EH (cell line): ENCODE measurements at places on chromosomes 13 and 19.

DNA sequence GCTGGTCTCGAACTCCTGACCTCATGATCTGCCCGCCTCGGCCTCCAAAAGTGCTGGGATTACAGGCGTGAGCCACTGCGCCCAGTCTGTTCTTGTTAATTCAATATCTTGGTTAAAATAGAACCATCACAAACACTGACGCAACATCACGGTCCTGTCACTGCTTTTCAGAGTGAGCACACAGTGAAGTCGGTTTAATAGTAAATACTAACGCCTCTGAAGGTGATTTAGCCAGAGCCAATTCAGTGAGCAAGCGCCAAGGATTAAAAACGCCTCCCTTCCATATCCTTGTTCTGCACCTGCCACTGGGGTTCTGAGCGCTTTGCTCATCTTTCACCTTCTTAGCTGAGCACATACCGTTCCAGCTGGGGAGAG lies 30.3 kb downstream of the LAMP1 start:
- DNase-seq, result no peak

- DNase-seq, result peak; percentile 39
Measured at GRCh38 chr19:1453525-1454364, 3.8 kb downstream of the APC2 start.

DNA sequence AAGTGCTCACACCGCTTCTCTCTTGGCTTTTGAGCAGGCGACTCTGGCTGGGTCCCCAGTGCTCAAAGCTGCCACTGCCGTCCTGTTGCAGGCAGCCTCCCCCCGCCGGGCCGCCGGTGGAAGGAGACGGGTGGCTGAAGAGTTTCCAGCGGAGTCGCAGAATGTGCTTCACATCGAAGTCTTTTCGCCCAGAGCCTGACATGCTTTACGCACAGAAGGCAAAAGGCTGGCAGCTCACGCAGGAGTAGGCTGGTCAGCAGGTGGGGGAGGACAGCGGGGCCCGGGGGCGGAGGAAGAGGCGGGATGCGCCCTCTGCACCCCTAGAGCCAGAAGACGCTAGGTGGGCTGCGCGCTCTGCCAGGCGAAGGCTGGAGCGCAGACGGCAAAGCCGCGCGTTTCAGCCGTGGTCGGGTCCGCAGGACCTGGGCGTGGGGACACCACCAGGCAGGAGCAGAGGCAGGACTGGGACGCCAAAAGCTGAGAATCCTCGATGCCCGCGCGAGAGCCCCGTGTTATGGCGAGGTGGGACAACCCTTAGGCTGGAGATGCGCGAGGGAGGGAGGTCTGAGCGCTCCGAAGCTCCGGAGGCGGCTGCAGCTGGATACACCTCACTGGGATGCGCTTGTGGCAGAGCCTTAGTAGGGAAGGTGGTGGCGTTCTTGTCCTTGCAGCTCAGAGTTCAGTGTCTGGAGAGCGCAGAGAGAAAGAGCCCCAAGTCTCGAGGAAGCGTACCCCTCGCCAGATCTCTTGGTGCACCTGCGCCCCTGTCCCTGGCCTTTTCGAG lies at the start of gene ATXN8OS:
Gene ATXN8OS, plus strand, starts transcription at position 329 of the 784 bp plus-strand sequence.
- DNase-seq, result no peak

GRCh38 chr19:6126335-6126974 lies 9.0 kb upstream of the ACSBG2 start:
- DNase-seq, result peak; percentile 73

GRCh38 chr19:461721-462551 lies 1.1 kb upstream of the SHC2 start:
- no peak for DNase-seq

DNA sequence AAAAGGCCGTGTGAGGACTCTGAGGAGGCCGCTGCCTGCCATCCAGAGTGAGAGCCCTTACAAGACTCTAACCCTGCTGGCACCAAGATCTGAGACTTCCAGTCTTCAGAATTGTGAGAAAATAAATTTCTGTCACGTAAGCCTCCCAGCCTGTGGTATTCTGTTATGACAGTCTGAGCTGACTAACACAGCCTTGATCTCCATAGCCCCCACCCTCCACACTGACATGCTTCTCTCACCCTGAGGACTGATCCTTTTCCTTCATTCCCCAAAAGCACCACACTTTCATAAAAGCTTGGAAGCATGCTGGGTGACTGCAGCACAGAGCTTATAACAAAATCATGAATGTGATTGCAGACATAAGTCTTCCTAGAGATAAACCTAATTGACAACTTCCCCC lies 1059.8 kb downstream of the UQCRFS1 start:
- DNase-seq, result no peak

- no peak for DNase-seq
Measured at GRCh38 chr19:5147978-5148793, 179.3 kb downstream of the KDM4B start.
